ENCODE measurements at places on chromosomes 1 and 21.

DNA sequence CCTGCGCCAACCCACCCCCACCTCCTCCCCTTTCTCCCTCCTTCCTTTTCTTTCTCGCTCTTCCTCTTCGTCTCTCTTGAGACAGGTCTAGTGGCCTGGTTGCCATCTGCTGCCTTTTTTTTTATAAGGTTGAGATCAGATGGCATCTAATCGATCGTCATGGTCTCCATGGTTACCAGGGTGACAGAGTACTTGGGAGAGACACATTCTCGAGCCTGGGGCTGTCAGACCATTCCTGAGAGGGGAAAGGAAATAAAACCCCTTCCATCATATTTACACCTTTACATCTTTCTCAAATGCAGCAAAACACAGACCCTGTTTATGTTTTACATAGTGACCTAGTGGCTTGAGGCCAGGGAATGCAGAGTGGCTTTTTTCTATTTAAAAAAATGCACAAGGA is 53.5 kb upstream of the SLC22A15 start:
- no peak for DNase-seq

- no peak for DNase-seq
Measured at GRCh38 chr1:109060707-109061106, 15.1 kb downstream of the TAF13 start.

GRCh38 chr1:112465122-112465521 is 43.6 kb upstream of the WNT2B start:
- no peak for DNase-seq

- no peak for DNase-seq
Measured at GRCh38 chr1:204260601-204261197, 46.9 kb upstream of the GOLT1A start.

DNA sequence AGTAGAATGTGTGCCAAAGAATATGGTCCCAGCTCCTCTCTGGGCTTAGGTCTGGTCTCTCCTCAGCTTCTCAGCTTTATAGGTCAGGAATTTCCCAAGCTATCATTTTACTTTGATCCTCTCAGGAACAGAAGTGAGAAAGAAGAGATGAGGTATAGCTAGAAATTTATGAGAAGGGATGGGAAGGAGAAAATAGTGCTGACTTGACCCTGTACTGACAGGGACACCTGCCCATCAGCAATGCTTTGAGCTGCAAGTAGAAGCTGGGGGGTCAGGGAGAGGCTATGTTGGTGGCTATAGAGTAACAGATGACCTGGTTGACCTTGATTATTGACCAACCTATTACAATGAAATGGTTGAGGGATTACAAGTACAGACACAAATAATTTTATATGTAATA is 75.0 kb downstream of the XCL2 start:
- no peak for DNase-seq

GRCh38 chr1:45353685-45354084 is 13.4 kb upstream of the MUTYH start:
- DNase-seq, result no peak

- DNase-seq, result no peak
Measured at GRCh38 chr1:86207323-86207722, 50.8 kb upstream of the COL24A1 start.

- DNase-seq, result no peak
Measured at GRCh38 chr1:14955402-14955801, 198.1 kb upstream of the TMEM51 start.

GRCh38 chr1:21670956-21671902 is 2.1 kb upstream of the RAP1GAP start:
- no peak for DNase-seq

Data from T-helper 17 cell (primary cell).